ENCODE measurements at places on chromosomes 12 and 14.

- no peak for DNase-seq
These were observed 58.2 kb downstream of the HMGA2 start for GRCh38 chr12:65882486-65882885.

DNA sequence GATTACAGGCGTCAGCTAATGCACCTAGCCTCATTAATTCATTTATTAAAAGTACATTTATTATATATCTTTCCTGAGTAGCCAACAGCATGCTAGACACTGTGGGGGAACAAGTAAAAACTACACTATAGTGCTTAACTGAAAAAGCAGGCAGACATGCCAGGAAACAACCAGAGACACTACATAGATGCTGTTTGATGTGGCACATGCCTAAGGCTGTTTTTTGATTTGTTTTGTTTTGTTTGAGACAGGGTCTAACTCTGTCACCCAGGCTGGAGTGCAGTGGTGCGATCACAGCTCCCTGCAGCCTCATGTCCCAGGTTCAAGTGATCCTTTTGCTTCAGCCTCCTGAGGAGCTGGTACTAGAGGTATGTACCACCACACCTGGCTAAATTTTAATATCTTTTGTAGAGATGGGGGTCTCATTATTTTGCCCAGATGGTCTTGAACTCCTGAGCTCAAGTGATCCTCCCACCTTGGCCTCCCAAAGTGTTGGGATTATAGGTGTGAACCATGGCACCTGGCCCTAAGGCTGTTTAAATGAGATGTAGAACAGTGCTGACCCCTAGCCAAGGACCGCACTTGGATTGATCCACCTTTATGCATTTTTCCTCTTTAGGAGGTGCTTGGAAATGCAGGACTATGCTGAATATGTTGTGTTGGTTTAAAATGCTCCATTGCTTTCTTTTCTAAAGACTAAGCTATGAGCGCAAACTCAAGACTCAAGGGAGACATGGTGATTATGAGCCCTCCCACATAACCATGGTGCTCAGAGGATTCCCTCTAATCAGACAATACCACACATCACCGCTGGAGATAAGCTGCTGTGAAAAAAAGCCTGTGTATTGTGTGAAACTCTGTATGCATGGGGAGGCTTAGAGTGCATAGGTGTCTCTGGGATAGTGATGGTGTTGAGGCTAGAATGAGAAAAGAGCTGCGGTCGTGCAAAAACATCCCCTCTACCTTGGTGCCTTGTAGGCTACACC lies 10.5 kb upstream of the C14orf93 start:
- no peak for DNase-seq

- DNase-seq, result no peak
These were observed 90.8 kb upstream of the TMTC2 start for GRCh38 chr12:82595941-82596340.

GRCh38 chr14:24404814-24405213 lies 6.0 kb downstream of the NYNRIN start:
- DNase-seq, result no peak

- no peak for DNase-seq
These were observed 56.6 kb downstream of the TTC6 start for GRCh38 chr14:37652042-37652441.

GRCh38 chr12:131437706-131438492 lies 273.0 kb upstream of the SFSWAP start:
- DNase-seq, result no peak

DNA sequence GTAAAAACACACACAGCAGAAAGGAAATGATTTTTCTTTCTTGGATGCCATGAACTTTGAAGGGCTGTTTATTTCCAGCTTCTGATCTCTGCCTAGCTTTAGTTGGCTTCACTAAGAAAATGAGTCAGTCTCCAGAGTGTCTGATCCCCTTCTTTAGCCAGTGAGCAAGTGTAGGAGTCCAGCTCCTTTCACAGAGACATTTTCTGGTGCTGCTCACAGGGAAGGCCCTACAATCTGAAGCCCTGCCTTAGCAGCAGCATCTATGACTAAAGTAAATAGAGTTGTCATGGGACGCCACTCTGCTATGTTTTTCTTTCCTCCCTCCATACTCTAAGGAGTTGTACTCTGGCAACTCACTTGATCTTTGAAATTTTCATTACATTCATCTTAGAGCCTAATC lies 103.5 kb downstream of the RPAP3 start:
- no peak for DNase-seq

DNA sequence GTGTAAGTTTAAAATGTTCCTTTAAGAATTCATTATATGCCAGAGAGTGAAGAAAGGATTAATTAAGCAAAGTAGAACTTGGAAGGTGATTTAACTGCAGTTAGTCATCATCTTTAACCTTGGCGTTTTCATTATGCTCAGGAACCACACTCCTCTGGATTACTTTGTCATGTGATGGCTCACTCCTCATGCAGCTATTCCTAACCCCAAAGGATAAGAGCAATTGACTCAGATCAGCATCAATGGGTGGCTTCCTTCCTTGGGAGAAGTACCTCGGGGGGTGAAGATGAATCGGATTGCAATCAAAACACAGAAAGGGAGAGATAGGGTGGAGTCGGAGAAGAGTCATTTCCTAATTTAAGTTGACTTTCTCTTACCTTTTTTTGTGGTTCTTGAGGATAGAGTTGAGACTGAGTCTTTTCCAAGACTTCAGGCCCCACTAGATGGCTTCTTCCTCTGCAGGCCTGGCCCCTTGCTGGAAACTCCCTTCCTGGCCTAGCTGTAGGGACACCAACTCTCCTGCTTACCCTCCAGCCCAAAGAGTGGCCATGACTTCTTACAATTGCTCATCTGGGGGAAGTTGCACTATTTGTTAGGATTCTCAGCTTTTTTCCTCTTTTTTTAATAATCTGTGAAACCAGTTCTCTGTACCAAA lies 238.6 kb upstream of the DDHD1 start:
- DNase-seq, result no peak

GRCh38 chr12:68595241-68595640 lies 15.5 kb upstream of the RAP1B start:
- no peak for DNase-seq

GRCh38 chr12:31600750-31601149 lies 9.8 kb upstream of the DENND5B start:
- DNase-seq, result no peak

GRCh38 chr12:56565510-56566101 lies 44.0 kb downstream of the RBMS2 start:
- DNase-seq, result no peak

DNA sequence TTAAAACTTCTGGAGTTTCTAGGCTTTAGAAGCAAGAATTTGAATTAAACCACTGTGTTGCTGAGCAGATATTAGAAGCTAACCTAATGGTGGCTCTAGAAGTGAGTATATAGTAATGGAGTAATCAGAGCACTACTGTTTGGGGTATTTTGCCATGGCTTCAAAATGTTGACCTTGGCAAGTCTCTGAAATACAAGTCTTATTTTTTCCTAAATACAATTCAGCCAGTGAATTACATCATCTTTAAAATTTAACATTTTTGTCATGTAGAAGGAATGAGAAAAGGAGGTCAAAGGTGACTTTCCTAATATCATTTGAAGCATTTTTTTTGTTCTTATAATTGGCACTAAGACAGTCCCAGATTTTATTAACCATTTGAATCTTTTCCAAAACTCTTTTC lies 25.2 kb downstream of the PMCH start:
- DNase-seq, result no peak

- no peak for DNase-seq
These were observed 224.2 kb downstream of the EGLN3 start for GRCh38 chr14:33726685-33727084.

DNA sequence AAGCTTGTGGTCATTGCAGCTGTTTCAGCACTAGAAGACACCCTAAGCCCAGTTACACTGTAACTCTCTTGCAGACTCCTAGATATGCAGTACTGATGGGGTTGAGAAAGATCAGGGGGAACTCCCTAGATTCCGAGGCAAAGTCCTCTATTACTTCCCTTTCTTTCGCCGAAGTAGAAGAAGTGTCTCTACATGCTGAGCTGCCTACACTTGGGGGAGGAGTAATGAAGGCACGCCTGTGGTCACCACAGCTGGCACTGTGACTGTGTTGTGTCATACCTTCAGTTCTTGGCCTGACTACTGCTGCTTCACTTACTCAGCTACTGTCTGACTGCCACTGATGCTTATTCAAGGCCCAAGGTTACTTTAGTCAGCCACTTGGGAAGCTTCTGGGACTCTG lies 35.1 kb upstream of the RPL10L start:
- DNase-seq, result no peak

- no peak for DNase-seq
These were observed 59.8 kb downstream of the SERPINA3 start for GRCh38 chr14:94671870-94672444.

DNA sequence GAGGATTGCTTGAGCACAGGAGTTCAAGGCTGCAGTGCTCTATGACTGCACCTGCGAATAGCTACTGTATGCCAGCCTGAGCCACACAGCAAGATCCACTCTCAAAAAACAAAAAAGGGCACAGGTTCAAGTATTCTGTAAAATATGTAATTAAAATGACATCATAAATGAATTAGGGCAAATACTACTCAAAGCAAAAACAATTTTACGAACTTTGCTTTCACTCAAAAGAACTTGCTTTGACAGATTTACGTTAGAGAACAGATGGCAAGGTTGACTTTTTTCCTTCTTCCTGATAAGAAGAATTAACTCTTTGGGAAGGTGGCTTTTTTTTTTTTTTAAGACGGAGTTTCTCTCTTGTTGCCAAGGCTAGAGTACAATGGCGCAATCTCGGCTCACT lies 44.0 kb upstream of the EAPP start:
- no peak for DNase-seq

GRCh38 chr12:130462558-130463274 lies 125.0 kb downstream of the PIWIL1 start:
- no peak for DNase-seq

DNA sequence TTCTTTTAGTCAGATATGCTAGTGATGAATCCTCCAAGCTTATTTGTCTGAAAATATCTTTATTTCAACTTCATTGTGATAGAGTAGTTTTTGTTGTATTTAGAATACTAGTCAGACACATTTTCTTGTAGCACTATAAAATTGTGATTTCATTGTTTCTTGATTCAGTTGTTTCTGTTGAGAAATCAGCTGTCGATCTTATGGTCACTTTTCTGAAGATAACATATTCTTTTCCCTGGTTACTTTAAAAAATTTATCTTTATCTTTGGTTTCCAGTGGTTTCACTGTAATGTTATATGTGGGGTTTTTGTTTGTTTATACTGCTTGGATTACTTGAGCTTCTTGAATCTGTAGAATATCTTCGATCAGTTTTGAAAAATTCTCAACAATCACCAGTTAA lies 426.1 kb downstream of the SOX5 start:
- no peak for DNase-seq

DNA sequence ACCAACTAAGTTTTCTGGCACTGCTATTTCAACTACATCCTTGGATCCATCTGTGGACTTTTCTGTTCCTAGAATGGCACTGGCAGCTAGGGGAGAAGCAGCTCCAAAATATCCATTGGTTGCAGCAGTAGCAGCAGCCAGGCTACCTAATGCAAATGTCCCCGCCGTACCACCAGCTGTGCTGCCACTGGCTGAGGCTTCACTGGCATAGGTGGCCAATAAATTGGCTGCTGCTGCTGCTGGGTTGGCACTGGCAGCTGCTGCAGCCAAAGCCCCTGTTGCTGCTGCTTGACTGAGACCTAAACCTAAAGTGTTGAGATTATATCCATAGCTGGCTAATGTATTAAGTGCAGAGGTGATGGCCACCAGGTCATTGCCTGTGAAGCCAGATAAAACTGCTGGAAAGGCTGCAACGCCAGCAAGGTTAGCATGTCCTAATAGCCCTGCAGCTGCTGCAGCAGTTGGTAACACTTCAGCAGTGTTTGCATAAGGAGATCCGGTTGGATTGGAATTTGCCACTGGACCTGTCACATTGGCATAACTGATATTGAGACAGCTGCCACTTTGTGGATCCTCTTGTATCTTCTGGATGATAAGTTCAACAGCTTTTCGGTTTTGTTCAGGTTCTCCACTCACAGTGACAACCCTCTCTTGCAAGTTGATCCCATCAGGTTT lies 149.5 kb downstream of the NOVA1 start:
- DNase-seq, result peak; percentile 78

GRCh38 chr12:121873216-121873569 lies 14.5 kb upstream of the HPD start:
- DNase-seq, result no peak

- DNase-seq, result no peak
These were observed at the start of gene HSPB8 for GRCh38 chr12:119178544-119179334. HSPB8 (plus strand) TSS chr12:119178931; CDS start chr12:119179313, 382 bp downstream.

- no peak for DNase-seq
These were observed 3.7 kb downstream of the EFS start for GRCh38 chr14:23361320-23361719.

GRCh38 chr14:65966188-65966587 lies 520.0 kb upstream of the CCDC196 start:
- DNase-seq, result no peak

DNA sequence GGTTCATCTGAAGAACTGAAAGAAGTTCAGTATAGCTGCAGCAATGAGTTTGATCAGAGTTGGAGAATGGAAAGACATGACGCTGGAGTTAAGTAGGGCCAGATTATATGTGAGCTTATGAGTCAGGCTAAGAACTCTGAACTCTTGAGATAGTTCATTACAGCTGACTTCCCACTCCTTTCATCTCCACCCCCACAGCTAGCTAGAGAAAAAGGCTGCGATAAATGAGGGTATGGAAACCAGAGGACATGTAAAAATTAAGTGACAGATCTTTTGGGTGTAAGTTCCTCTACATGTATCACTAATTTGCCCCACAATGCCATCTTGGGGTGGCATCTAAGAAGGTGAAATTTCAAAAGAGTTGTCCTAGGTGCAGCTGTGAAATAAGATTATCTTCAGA lies 28.6 kb downstream of the PYM1 start:
- no peak for DNase-seq

DNA sequence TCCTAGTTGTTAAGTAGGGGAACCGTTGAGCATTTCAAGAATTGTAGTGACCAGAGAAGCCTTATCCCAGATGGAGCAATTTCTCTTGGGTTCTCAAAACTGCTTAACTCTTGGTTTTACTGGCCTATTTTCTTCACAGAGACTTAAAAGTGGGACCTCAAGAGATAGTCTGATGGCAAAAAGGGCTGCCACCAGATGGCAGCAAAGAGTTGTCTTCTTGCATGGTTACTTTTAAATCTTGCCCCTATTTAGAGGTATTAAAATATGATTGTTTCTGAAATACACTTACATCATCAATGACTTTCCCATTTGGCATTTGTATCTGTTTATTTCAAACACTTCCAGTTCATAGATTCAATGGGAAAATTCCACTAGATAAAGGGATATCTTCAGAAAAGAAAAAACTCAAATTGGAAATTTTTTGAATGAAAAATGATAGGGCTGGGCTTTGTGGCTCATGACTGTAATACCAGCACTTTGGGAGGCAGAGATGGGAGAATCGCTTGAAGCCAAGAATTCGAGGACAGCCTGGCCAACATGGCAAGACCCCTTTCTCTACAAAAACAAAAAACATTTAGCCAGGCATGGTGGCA lies 69.9 kb upstream of the CNTN1 start:
- peak; percentile 60 for DNase-seq

DNA sequence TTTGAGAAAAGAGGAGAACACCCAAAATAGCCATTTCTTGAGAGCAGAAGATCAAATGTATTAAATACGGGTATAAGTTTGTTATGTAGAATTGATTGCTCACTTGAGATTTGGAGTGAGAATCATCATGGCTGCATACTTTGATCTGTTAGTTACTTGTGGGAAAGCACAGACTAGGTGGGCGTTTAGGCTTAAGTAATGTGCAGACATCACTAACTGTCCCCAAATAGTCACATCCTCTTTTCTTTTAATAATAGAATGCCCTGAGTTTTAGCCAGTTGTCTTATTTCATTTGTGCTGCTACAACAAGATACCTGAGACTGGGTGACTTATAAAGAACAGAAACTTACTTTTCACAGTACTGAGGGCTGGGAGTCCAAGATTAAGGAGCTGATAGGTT lies 14.3 kb upstream of the GTF2A1 start:
- no peak for DNase-seq

- DNase-seq, result no peak
These were observed 101.6 kb downstream of the POLR3B start for GRCh38 chr12:106459124-106459523.

Measured in NCI-H1417 (cell line).